ENCODE measurements at places on chromosomes 7 and 10. TPM values are rescaled to one million over a fixed set of nuclear protein-coding genes. Genes with fewer than 3 reads are reported as not detected.

MDFIC gene
- 17.3 TPM for total RNA-seq

MUC3A gene
- 22.3 TPM for total RNA-seq

COL26A1 gene
- 0.58 TPM for total RNA-seq

TBX20 gene
- 2.0 TPM for total RNA-seq

ATP5MK gene
- 494 TPM for total RNA-seq

MGMT gene
- total RNA-seq = 7.2 TPM

TMEM196 gene
- not detected for total RNA-seq

PARD3 gene
- total RNA-seq = 55.2 TPM

C7orf57 gene
- total RNA-seq = 0.32 TPM

EGR2 gene
- total RNA-seq = 0.29 TPM

PTF1A gene
- not detected for total RNA-seq

MOSPD3 gene
- total RNA-seq = 21.2 TPM

SDK1 gene
- 0.53 TPM for total RNA-seq

USP54 gene
- total RNA-seq = 10.8 TPM

PARP12 gene
- 21.0 TPM for total RNA-seq

GRID2IP gene
- not detected for total RNA-seq

FAM25A gene
- not detected for total RNA-seq

CPED1 gene
- not detected for total RNA-seq

MRPS24 gene
- 250 TPM for total RNA-seq

MTG1 gene
- total RNA-seq = 51.3 TPM

GAD2 gene
- total RNA-seq = not detected

AS3MT gene
- 3.2 TPM for total RNA-seq

ARHGAP22 gene
- 3.4 TPM for total RNA-seq

AOC1 gene
- 0.02 TPM for total RNA-seq

C7orf33 gene
- not detected for total RNA-seq

ABCA13 gene
- total RNA-seq = 0.03 TPM

TAX1BP1 gene
- 69.3 TPM for total RNA-seq

SEMA3A gene
- 4.5 TPM for total RNA-seq

CYP17A1 gene
- not detected for total RNA-seq

MMD2 gene
- not detected for total RNA-seq

RPEL1 gene
- total RNA-seq = 0.07 TPM

ERVW-1 gene
- not detected for total RNA-seq

KRIT1 gene
- 25.2 TPM for total RNA-seq

SMKR1 gene
- total RNA-seq = 8.4 TPM

COG5 gene
- total RNA-seq = 7.5 TPM

ASZ1 gene
- not detected for total RNA-seq

TUBAL3 gene
- 0.31 TPM for total RNA-seq

STARD3NL gene
- total RNA-seq = 52.6 TPM

CCDC3 gene
- total RNA-seq = 1.4 TPM

GIMAP8 gene
- not detected for total RNA-seq

CELF2 gene
- 0.02 TPM for total RNA-seq

MSMB gene
- not detected for total RNA-seq

RNLS gene
- total RNA-seq = 8.8 TPM

ADIRF gene
- total RNA-seq = not detected

EIF5AL1 gene
- total RNA-seq = 2.2 TPM

SORCS3 gene
- not detected for total RNA-seq

PYROXD2 gene
- total RNA-seq = 6.0 TPM

GHRHR gene
- not detected for total RNA-seq

DLX6 gene
- not detected for total RNA-seq

Data from A549 treated with AZD2906 at 1 μM for 4 hours (cell line).